Activated T-cell treated with anti-CD3 and anti-CD28 coated beads for 24 hours (primary cell): ENCODE measurements at places on chromosomes 13 and 19.

DNA sequence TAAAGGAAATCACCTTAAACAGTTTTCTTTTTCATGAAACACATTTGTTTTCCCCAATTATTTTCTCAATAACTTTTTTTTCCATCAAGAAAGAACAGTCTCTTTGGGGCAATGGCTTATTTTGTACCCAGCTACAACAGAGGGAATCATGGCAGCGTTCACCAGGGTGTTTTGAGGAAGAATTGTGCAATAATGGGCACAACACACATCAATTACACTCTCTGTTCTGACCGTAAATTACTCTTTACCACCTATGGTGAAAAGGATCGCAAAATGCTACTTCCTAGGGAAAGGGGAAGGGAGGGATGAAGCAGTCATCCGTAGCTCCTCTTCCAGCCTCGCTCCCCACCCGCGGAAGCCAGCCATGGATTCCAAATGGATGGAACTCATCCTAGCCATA, 38.6 kb downstream of the TMTC4 start:
- DNase-seq, result no peak

GRCh38 chr13:85525411-85525810, 273.8 kb downstream of the SLITRK6 start:
- no peak for DNase-seq

- no peak for DNase-seq
Measured at GRCh38 chr13:81577601-81578195, 1236.8 kb upstream of the SPRY2 start.

- DNase-seq, result no peak
Measured at GRCh38 chr19:52351512-52351911, 15.5 kb downstream of the ZNF610 start.

- no peak for DNase-seq
Measured at GRCh38 chr19:43751466-43752220, 3.1 kb downstream of the SMG9 start.

DNA sequence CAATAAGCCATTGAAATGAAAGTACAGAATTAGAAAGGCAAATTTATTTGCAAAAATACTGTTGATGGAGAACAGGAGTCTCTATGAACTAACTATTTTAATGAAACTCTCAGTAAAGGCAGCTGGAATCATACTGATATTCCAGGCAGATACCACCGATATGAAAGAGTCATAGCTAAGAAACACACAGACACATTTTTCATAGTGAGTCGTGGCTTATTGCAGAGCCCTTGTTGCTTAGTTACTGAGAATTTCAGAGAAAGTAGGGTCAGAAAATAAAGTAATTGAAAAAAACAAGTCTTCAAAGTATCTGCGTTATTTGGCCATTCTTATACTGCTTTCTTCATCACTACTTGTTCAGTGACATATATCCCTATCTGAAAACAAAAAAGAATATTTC, 1890.9 kb downstream of the PCDH9 start:
- no peak for DNase-seq

DNA sequence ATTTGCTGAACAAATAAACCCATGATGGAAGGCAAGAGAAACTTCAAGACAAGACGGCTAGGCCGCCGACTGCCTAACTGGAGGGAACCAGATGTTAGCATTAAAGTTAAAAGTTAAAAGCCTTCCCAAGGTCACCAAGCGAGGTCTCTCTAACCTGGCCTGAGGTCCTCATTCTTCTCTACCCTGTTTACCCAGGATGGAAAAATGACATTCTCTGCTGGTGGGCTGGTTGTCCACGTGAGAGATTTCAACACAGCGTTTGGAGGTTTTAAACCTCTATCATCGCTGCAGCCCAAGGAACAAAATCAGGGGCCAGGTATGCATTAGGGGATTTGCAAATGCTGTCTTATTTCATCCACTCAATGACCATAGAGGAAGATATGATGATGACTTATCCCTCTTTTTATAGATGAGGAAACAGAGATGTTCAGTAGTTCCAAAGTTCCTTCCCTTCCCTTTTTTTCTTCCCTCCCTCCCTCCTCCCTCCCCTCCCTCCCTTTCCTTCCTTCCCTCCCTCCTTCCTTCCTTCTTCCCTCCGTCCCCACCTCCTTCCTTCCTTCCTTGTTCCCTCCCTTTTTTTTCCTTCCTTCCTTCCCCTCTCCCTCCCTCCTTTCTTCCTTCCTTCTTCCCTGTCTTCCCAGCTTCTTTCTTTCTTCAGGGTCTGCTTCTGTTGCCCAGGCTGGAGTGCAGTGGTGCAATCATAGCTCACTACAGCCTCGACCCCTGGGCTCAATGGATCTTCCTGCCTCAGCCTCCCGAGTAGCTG, 79.7 kb downstream of the INSR start:
- no peak for DNase-seq

DNA sequence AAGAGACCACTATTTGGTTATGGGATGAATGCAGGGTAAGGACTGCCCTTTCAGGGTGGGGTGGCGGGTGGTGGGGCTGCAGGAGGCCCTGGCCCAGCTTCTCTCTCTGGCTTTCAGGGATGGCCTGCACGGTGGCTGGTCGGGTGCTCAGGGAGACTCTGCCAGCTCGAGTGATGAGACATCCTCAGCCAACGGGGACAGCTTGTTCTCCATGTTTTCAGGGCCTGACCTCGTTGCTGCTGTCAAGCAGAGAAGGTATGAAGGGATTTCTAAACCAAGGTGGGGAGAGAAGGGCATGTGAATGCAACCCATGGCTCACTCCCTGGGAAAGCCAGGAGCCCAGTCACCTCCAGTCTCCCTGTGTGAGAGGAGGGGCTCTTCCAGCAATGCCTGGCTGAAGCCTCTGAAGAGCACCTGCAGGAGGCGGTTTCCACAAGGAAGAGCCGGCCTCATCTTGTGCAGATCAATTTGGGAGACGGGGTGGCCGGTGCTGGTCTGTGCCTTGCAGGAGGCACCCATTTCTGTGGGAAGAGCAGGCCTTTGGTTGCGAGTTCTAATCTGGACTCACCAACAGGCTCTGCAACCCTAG, 16.0 kb upstream of the GPI start:
- DNase-seq, result no peak

DNA sequence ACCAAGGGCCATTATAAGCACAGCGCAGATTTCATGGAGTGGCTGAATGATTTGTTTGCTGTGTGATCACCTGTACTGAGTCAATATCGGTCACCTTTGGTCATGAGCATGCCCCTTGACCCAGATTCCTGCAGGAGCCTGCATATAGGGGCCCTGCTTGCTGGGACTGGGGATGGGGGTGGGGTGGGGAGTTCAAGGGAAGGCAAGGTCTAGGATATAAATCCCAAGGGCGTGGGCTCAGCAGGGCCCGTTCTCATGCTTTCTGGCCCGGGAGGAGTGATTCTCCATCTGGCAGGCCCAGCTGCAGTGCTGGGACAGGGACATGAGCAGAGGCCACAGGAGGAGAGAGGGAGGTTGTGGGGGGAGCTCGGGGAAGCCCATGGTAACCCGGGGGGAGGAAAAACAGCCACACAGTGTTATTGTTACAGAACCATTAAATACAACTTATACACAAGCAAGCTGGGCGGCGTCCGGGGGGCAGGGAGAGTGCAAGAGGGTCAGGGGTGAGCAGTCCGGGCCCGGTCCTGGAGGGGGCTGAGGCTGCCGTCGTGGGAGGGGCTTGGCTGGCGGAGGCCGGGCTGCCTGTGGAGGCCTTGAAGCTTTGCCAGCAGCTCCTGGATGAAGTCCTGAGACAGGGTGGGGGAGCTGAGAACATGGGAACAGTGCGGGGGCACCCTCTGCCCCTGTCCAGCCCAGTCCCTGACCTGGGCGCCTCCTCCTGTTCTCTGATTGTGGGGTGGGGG, 5.2 kb downstream of the PPP1R14A start:
- no peak for DNase-seq

DNA sequence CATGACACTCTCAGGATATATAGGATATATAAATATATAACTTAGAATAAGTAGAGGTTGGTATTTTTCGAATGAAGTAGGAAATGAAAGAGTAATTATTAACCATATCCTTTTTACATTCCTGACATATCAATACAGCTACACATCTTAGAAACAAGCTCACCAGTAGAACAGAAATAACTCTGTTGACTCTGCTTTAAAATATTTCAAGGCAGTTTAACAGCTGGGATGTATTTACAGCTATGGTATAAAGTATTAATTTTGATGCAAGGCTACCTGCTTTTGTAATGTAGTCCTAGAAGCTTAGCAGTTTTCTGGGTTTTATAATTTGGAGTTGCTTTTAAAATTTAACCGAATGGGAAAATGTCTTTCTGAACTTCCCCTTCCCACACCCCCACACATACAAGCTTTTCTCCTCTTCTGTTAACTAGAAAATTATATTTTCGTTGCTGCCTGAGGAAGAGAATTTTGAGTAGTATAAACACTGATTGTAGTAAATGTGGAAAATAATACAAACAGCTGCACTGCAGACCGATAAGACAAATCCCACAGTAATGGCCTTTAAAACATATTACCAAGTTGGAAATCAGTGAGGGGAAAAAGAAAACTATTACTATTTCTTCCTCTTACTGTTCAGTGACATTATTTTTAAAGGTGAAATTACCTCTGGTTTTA, 147.7 kb downstream of the GGACT start:
- DNase-seq, result no peak

- no peak for DNase-seq
Measured at GRCh38 chr13:42735010-42735409, 46.4 kb upstream of the FAM216B start.

DNA sequence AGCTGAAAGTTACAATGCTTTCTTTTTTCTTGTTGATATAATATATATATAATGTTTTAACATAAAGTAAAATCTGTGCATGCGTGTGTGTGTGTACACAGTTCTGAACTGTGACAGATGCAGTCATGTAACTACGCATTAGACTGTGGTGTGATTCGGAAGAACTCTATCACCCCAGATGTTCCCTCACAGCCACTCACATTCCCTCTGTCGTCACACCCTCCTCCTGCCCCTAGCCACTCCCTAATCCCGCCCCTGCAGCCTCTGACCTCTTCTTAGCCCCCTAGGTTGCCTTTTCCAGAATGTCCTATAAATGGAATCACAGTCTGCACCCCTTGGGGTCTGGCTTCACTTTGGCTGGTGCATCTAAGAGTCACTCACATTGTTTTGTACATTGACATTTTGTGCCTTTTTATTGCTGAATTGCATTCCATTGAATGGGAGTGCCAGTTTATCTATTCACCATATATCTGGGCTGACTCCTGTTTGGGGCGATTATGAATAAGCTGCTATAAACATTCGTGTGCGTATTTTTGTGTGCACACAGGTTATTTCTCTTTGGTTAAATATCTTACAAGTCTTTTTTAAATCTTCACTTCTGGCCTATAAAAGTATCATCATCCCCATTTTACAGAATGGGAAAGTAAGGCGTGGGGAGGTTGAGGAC, 20.4 kb downstream of the DHRS12 start:
- no peak for DNase-seq

- DNase-seq, result no peak
Measured at GRCh38 chr13:49298903-49299605, 51.3 kb downstream of the CDADC1 start.

GRCh38 chr19:3958836-3959765, 11.8 kb downstream of the DAPK3 start:
- no peak for DNase-seq

DNA sequence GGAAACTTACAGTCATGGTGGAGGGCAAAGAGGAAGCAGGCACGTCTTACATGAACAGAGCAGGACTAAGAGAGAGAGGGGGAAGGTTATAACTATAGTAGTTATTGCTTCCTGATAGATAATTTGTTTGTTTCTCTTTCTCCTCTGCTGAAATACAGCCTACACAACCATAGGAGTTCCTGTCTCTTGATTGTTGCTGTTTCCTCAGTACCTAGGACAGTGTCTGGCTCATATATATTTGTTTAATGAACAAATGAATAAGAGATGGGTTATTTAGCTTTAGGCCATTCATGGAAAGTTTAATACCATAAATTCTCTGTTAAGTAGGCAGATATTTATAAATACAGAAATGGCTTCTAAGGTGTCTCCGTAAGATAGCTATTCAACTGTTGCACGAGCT, 95.2 kb downstream of the PCCA start:
- DNase-seq, result no peak

DNA sequence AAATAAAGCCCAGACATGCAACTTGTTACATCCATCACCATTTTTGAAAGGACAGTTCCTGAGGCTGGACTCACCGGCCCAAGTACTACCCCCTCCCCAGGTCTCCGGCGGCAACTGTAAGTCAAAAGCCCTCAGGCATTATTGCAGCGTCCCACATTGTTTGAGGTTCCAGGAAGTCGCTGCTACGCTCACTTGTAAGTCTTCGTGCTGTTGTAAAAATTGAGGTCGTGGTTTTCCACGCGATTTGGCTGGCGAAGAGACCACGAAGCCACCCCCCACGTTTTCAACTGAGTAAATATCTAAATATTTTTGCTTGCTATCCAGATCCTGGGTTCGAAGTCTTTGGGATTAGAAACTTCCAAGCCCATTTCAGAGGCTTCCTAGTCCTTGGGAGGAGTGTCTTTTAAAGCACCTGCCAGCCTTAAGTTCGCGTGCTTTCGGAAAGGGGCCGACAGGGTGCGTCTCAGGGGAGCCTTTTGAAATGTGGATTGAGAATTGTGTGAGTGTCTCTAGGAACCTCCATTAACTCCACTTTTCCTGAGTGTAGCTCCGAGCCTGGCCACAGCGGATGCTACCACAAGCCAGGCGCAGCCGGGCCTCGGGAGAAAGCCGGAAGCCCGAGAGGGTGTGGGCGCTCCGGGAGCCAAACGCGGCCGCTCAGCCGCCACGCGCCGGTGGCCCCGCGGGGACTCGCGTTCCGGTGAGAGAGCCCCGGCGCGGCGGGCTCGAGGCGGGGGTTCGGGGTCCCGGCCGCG, 434 bp upstream of the FNDC3A start:
- DNase-seq, result no peak

GRCh38 chr13:50712881-50713280, 130.6 kb downstream of the DLEU7 start:
- DNase-seq, result no peak

GRCh38 chr13:30133554-30133912, 173.8 kb downstream of the KATNAL1 start:
- no peak for DNase-seq

- no peak for DNase-seq
Measured at GRCh38 chr13:62280590-62280989, 864.9 kb upstream of the PCDH20 start.

DNA sequence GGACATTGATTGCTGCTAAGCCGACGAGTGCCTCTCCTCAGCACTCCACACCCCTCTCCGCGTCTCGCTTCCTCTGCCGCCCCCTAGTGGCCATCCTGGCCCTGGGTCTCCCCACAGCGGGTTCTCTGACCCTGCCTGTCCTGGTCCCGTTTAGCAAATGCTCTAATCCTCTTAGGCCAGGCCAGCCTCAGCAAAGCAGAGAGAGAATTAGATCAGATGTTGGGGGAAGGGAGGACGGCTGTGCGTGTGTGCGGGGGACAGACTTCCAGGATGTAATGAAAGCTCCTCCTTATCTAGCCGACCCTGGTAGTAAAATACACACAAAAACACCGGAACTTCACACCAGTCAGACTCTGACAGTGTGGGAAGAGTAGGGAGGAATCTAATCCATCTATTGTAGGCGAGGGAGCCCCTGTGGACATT, 4.5 kb downstream of the TPRX2 start:
- peak; percentile 80 for DNase-seq

GRCh38 chr13:95112883-95113282, 188.4 kb downstream of the ABCC4 start:
- no peak for DNase-seq

GRCh38 chr19:38233740-38234251, 9.8 kb upstream of the DPF1 start:
- peak; percentile 48 for DNase-seq
